ENCODE measurements at places on chromosomes 6 and 20. TPM values are rescaled to one million over a fixed set of nuclear protein-coding genes. Genes with fewer than 3 reads are reported as not detected.

DNA sequence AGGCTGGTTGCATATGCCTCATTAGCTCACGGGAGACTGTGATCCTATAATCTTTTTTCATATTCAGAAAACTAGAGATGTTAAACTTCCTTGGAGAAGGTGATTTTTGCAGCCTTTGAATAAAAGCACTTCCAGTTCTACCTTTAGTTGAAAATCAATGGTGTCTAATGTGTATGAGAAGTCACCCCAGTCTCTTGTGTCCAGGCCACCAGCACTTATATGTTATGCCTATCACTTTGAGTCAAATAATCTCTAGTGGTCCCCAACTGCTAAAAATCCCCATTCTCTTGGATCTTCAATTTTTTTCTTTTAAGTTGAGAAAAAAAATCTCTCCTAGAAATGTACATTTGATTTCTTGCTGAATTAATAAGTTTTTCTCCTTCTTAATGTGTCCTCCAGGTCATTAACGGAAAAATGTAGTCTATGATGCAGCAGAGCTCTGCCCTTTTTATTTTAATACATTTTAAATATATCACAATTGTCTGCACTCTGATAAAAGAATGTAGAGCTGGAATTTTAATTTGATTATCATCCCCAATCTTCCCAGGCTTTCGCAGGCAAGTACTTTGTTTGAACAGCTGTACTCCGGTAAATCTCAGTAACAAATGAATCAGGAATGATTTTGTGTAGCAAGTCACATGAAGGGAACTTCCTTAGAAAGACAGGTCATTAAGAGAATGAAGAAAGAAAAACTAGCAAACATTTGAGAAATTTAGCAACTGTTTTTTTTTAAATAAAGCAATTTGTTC lies 147.0 kb downstream of the SOX4 start:
- no peaks in the 10 kb centered on the region for H3K27me3 ChIP-seq
- no peaks in the 10 kb centered on the region for H3K36me3 ChIP-seq
- no peak overlapping the region for H3K4me3 ChIP-seq
- no peak for DNase-seq
- H3K4me1 ChIP-seq = no peaks in the 10 kb centered on the region

GRCh38 chr6:107496892-107497684 lies 7.2 kb downstream of the SOBP start:
- no peak for DNase-seq
- H3K27ac ChIP-seq = no peak overlapping the region
- no peaks in the 10 kb centered on the region for H3K4me1 ChIP-seq
- no peak overlapping the region for H3K4me3 ChIP-seq
- H3K36me3 ChIP-seq = no peaks in the 10 kb centered on the region

DNA sequence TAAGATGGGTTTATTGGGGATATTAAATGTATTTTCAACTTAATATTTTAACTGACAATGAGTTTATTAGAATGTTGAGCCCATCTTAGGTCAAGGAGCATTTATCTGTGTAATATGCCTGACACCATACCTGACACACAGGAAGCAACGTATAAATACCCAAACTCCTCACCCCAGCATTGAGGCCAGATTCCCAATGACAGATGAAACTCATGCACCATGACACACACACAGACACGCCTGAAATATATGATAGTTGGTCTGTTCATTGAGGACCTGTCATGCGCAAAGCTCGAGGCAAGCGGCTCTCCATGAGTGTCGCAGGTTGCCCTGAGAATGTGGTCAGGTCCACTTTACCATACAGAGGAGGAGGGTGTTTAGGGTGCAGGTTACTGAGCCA lies 64.1 kb downstream of the GFOD1 start:
- no peak overlapping the region for H3K27ac ChIP-seq
- peaks cover 2% of the 10 kb centered on the region for H3K27me3 ChIP-seq
- H3K4me1 ChIP-seq = peaks cover 10% of the 10 kb centered on the region

Gene DYNLRB1
- 82.6 TPM for total RNA-seq

Gene TUBB1
- total RNA-seq = 31.7 TPM

Gene MAP7
- 0.72 TPM for total RNA-seq

Gene RBM12
- 128 TPM for total RNA-seq

Gene PTCRA
- total RNA-seq = 1.1 TPM

Gene FKBP5
- 55.0 TPM for total RNA-seq

Gene RNF39
- total RNA-seq = not detected

Gene SPEF1
- not detected for total RNA-seq

Data from CD4-positive, CD25-positive, alpha-beta regulatory T cell (primary cell).